ENCODE measurements at places on chromosomes 4 and X.

DNA sequence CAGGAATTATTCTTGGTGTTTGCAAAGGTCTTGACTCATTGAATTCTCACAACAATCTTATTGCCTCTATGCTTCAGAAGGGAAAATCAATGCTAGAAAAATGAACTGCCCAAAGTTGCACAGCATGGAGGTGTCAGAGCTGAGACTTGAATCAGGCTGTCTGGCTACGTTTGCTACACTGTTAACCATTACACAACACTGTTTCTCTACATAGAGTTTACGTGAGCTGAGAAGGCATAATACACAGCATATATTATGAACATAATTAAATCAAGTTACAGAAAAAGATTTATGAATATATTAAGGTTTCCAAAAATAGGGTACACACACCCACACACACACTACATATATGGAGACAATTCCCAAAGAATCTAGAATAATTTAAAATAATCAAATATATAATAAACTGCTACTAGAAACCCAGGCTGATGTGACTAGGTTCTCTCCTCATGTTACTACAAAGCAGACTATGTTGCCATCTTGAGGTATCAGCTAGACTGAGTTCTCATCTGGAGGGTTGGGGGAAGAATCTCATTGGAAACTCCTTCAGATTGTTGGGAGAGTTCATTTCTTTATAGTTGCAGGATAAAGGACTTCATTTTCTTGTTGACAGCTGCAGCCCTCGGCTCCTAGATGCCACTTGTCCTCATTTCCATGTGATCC lies 1270.5 kb downstream of the ARAP2 start:
- no peak for DNase-seq

GRCh38 chr4:95107635-95108034 lies 349.9 kb downstream of the BMPR1B start:
- DNase-seq = no peak

DNA sequence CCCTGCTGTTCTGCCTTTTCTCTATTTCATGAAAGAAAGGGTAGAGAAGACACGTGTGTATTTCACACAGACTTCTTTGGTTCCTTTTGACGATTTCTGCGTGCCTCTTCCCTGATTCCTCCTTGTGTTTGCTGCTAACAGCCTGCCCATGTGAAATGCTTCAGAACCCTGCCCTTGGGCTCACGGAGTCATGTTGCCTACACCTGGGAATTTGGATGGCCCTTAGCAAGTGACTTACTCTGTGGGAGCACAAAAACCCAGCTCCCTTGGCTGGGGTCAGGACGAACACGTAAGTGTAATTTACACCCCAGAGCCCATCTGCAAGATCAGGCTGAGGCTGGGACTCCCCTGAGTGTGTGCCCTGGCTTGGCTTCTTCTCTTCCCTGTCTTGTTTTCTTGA lies 220.3 kb upstream of the BCOR start:
- DNase-seq = no peak

DNA sequence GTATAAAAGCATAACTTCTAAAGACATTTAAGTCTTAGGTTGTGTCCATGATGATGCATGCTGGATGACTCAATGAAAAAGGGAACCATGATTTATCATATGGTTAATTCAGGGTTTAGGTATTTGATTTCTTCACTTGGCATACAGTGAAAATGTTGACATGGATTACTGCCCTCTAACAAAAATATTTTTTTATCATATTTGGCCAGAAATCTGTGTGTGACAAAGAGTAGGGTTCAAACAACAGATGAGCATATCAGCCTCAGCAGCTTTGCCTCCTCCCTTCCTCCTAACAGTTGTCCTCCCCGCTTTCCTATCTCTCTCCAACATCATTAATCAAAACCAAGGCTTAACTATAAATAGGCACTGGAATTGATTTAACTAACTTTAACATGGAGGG lies 46.3 kb downstream of the ARHGAP6 start:
- no peak for DNase-seq

DNA sequence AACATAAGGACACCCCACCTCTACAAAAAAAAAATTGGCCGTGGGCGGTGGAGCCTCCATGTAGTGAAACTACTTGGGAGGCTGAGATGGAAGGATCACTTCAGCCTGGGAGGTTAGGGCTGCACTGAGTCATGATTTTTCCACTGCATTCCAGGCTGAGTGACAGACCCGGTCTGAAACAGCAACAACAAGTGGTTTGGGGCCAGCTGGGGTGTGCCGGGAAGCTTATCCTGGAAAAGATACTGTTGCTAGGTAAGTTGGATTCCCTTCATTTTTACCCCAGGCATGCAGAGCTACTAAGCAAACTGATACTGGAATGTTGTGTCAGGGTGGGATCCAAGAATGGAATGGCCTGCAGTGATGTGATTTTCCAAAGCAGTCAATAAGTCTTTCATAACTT lies 57.0 kb downstream of the XAGE2 start:
- peak; percentile 11 for DNase-seq

DNA sequence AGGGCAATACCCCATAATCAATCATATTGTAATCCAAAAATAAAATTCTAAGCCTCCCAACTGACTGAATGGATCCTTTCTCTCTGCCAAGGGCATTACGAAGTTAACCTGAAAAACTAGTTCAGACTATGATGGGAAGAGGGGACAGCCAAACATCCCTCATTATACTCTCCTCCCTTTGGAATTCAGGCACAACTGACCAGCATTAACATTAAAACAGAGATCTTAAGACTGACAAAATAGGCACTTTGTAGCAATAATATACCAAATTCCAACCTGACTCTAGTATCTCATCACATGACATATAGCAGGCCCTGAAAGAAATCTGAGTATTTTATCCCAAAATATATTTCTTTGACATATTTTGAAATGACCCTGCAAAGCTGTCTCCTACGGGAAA lies 55.0 kb upstream of the SPP1 start:
- no peak for DNase-seq

DNA sequence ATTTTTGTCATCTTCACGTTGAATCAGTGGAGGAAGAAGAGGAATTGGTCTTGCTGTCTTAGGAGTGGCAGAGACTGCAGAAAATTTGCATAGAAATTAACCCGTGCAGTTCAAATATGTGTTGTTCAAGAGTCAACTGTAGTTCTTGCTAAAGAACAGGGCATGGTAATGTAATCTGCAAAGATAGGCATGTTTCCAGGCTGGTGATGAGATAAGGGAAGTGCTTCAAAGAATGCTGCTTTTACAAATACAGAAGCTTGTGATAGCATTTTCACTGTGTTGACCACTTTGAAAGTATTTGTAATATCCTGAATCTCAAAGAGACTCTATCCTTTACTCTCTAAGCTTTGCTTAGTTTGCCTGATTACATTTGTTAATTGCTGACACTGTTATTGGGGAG lies 60.1 kb downstream of the PRRG1 start:
- DNase-seq = no peak

DNA sequence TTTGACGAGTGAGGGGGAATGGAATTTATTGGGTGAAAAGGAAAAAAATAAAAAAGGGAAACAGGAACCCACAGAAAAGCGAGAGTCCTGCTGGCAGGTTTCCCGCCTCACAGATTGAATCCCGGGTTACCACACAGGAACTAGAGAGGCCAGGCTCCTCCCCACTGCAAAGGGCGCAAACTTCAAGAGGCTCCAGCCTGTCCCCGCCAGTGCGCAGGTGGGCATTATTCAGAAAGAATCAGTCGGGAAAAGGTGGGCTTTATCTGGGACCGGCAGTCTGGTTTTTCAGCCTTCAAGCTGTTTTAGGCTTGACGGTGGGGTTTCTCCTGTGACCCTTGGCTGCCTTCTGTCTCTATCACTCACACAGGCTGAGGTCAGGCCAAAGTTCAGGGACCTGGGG lies 1496.8 kb downstream of the RPA4 start:
- DNase-seq = no peak

DNA sequence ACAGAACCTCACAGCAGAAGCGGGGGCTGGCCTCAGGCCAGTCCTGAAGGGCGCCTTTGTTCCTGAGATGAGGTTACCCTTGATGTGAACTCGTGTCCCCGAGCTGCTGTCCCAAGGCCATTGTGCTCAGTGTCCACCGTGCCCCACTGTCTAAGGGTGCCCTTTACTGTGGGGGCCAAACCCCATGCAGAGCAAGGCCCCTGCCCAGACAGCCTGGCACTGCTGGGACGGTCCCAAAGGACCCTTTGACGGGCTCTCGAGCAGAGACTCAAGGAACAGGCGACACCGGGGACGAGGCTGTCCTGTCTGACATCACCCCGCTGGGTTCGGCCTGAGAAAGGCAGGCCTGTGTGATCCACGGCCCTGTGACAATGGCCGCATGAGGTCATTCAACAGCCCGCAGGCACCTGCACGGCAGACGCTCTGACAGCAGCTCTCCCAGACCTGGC lies 100.6 kb downstream of the ABLIM2 start:
- no peak for DNase-seq

- DNase-seq = no peak
Observed at GRCh38 chrX:44992775-44993174, 119.8 kb downstream of the KDM6A start.

GRCh38 chr4:81621490-81621889 lies 149.8 kb upstream of the RASGEF1B start:
- no peak for DNase-seq

GRCh38 chr4:99847362-99847976 lies 30.8 kb downstream of the DAPP1 start:
- no peak for DNase-seq

- no peak for DNase-seq
Observed at GRCh38 chr4:15410750-15411149, 17.1 kb upstream of the C1QTNF7 start.

DNA sequence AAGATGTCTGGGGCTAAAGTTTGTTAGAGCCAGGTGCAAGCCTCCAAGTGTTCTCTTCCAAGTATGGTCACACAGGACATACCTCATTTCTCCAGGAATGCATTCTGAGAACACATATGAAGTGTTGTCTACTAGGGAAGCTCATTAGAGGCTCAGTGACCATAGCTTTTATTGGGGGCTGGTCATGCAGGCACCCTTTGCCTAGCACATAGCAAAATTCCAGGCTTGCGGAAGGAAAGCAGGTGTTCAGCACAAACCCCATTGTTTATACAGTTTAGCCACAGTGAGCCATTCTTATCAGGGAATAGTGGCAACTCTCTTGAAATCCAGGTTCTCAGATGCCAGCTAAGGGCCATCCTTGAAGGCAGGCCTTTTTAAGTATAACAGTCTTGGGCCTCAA lies 339.4 kb upstream of the ZCCHC13 start:
- DNase-seq = no peak

DNA sequence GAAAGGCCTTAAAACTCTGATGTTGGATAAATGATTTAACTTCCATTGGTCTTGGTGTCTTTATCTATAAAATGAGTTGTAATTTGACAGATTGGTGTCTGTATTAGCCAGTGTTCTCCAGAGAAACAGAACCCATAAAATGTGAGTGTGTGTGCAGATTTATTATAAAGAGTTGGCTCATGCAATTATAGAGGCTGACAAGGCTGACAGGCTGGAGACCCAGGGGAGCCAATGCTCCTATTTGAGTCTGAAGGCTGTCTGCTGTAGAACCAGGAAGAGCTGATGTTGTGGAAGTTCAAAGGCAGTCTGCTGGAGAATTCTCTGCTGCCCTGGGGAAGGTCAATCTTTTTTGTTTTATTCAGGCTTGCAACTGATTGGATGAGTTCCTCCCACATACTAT lies 131.7 kb downstream of the SLC4A4 start:
- DNase-seq = no peak

- DNase-seq = peak; percentile 16
Observed at GRCh38 chrX:155086202-155086840, 15.0 kb downstream of the BRCC3 start.

GRCh38 chr4:79431839-79432238 lies 23.8 kb upstream of the GK2 start:
- no peak for DNase-seq

GRCh38 chrX:11108253-11108941 lies 2.7 kb upstream of the HCCS start:
- no peak for DNase-seq

GRCh38 chr4:185341841-185342240 lies 53.9 kb downstream of the LRP2BP start:
- no peak for DNase-seq

- no peak for DNase-seq
Observed at GRCh38 chrX:13485167-13485566, 84.2 kb upstream of the EGFL6 start.

DNA sequence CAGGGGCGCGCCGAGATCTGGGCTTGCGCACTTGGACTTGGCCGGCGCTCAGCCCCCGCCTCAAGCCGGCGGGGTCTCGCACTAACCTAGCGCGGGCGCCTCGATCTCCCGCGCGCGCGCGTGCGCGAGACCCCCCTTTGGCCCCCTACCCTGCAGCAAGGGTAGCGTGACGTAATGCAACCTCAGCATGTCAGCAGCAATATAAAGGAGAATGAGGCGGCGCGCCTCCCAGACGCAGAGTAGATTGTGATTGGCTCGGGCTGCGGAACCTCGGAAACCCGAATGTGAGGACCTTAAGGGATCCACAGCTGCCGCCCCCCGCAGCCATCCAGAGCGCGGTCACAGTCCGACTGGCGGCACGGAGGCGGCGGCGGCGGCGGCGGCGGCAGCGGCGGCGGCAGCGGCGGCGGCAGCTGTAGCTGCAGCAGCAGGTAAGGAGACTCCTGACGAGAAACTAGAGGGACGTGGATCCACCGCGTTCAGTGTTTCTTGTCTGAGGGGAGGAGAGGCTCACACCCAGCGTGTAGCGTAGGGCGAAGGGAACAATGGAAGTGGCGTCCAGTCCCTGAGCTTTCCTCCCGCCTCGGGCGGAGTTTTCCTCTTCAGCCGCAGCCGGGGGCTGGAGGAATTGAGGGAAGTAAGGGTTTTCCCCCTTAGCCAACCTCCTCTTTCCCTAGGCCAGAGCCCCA lies at the start of the genes SATL1 and ZNF711:
Gene SATL1, minus strand, starts transcription at position 19 of the 689 bp plus-strand sequence. CDS start 134,811 bp downstream, outside the sequence.
Gene ZNF711, plus strand, starts transcription at position 231 of the 689 bp plus-strand sequence. CDS start 3,582 bp downstream, outside the sequence.
- DNase-seq = no peak

GRCh38 chrX:68304602-68305001 lies 128.7 kb downstream of the OPHN1 start:
- DNase-seq = no peak

DNA sequence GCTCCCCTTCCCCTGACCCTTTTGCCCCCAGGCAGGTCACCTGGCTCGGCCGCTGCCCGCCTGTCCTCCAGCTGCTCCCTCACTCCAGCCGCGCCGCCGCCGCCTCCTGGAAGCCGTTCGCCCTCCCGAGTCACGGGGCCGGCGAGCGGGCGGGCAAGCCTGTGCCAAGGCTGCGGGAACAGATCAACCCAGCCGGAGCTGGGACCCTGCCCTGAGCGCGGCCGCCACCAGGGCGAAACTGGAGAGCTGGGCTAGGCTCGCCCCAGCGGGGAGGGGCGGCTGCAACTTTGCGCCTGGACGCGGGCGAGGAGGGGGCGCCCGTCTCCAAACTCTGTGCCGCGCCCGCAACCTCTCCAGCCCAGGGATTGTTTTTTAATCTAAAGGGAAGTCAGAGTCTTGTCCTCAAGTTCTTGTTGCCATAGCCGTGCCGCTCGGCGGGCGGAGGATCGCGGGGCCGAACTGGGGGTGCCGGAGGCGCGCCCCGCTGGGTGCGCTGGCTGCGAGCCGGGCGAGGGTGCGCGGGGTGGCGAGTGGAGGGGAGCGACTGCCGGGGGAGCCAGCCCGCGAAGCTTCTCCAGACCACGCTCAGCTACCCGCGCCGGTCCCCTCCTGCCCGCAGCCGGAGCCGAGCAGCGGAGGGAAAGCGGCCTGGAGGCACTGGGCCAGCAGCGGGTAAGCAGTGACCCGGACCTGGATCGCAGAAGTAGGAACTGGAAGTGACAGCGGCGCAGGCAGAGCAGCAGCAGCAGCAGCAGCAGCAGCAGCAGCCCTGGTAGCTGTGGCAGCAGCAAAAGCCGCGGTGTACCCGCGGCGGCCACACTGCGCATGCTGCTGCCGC lies 13.4 kb downstream of the ARHGEF6 start:
- DNase-seq = peak; percentile 55

- no peak for DNase-seq
Observed at GRCh38 chr4:1608196-1608820, 75.8 kb downstream of the FAM53A start.

Measured in hepatic stellate cell (primary cell).